WTC11 (cell line): ENCODE measurements at places on chromosomes 11 and 22.

DNA sequence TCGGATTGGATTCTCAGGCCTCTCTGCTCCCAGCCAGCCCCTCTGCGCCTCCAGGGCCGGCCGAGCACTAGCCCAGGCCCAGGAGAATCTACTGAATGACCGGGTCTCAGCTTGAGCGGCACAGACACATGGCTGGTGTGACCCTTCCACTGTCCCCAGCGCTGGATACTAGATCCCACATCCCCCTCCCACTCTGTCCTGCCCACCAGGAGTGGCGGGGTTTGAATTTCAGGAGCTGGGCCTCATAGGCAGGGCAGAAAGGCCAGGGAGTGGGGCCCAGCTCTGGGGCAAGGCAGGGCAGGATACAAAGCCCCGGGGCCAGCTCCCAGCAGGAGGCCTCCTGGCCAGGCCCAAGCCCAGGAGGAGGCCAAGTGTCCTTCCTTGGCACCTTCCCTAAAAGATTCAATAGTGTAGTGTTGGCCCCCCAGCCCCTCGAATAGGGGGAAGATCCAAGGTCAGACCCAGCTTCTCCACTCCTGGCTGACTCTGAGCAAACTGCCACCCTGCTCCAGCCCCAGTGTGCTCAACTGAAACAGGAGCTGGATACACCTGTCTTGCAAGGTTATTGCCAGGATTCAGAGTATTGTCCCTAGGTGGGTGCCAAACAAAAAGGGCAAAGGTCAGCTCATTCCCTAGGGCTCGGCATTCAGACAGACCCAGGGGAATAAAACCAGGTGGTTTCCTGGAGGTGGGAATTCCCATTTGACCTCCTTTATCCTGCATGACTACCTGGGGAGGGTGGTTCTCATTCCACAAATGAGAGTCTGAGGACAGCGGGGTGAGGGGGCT is 22.5 kb upstream of the TCF20 start:
- no peaks in the 10 kb centered on the region for H3K36me3 ChIP-seq
- H3K4me1 ChIP-seq: peaks cover 55% of the 10 kb centered on the region
- peaks cover 5% of the 10 kb centered on the region; the same call in 1 of the 2 replicates for H3K27me3 ChIP-seq
- H3K4me3 ChIP-seq: no peak overlapping the region
- DNase-seq: no peak

- H3K27ac ChIP-seq: no peak overlapping the region
- H3K27me3 ChIP-seq: no peaks in the 10 kb centered on the region
- no peaks in the 10 kb centered on the region for H3K36me3 ChIP-seq
- H3K4me1 ChIP-seq: peaks cover 18% of the 10 kb centered on the region
Measured at GRCh38 chr22:38151126-38151500, 30.5 kb downstream of the PLA2G6 start.

DNA sequence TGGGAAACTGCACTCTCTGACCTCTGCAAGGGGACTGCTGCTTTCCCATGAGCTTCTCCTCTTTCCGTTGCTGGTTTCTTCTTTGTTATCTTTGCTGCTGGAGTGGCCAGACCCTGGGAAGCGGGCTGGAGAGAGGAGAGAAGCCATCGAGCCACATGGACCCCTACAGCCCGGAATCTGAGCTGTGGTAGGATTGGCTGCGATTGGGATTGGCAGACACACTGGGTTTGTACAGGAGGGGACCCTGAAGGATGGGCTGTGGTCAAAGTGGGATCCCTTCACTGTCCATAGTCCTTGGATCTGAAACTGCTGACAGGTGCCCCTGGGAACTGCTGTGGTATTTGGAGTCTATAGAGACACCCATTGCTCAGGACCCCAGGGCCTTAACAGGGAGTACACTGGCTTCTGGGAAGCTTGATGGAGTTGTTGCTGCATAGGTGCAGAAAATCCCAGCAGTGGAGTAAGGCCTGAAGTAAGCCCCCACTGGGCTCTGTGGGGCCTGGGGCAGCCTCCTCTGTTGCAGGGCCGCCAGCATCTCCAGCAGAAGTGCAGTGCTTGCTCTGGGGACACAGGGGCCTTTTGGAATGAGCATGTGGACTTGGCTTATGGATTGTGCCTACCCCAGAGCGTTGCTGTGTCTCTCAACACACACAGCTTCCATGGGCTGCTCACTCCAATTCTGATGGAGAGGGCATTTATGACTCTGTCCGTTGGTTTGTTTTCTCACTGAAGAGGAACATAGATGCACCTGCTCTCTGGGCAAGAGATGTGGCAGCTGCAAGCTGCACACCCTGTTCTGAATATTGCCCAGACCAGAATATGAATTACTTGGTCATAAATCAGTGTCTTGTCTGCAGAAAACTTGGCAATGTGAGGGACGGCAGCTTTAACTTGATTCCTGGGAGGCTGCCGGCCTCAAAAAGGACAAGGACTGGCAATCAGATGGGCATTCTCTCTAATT is 32.0 kb downstream of the BCR start:
- H3K27ac ChIP-seq: peak overlapping the region; percentile 82
- H3K27me3 ChIP-seq: no peaks in the 10 kb centered on the region
- H3K4me3 ChIP-seq: no peak overlapping the region
- no peak for DNase-seq
- H3K36me3 ChIP-seq: peaks cover 2% of the 10 kb centered on the region; the same call in 1 of the 2 replicates
- H3K4me1 ChIP-seq: peaks cover 41% of the 10 kb centered on the region

GRCh38 chr11:14413307-14414069 is 54.5 kb upstream of the RRAS2 start:
- DNase-seq: peak; percentile 64
- H3K4me3 ChIP-seq: no peak overlapping the region
- H3K27ac ChIP-seq: peak overlapping the region; percentile 37; the same call in 1 of the 2 replicates
- no peaks in the 10 kb centered on the region for H3K36me3 ChIP-seq

DNA sequence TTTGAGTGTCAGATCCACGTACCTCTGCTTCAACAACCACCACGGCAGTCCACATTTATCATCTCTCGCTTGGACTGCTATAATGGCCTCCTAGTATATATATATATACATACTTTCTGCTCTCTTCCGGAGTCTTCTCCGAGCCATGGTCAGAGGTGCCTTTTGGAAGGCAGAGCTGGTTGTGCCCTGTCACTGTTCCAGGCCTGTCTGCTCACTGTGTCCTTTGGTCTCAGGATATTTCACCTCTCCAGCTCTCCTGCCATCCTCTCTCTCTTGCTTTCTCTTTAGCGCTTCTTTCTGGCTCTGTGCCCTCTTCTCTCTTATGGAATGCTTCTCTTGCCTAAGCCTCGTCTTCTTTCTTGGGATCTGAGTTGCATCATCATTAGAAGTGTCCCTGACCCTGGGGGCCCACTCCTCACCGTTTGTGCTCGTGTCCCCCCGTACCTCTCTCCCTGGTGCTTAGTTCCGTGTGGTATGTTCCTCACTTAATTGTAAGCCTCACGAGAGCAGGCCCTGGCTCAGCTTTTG is 86.1 kb upstream of the RASSF10 start:
- H3K4me3 ChIP-seq: no peak overlapping the region
- no peak overlapping the region; the same call in 1 of the 2 replicates for H3K27ac ChIP-seq
- H3K36me3 ChIP-seq: peaks cover 6% of the 10 kb centered on the region
- H3K4me1 ChIP-seq: peaks cover 16% of the 10 kb centered on the region
- no peak for DNase-seq
